ENCODE measurements at places on chromosomes 2 and 18. TPM values are rescaled to one million over a fixed set of nuclear protein-coding genes. Genes with fewer than 3 reads are reported as not detected.

GPR45 gene
- total RNA-seq, result not detected

C2orf92 gene
- 17.4 TPM for total RNA-seq

AQP12B gene
- total RNA-seq, result not detected

DNA sequence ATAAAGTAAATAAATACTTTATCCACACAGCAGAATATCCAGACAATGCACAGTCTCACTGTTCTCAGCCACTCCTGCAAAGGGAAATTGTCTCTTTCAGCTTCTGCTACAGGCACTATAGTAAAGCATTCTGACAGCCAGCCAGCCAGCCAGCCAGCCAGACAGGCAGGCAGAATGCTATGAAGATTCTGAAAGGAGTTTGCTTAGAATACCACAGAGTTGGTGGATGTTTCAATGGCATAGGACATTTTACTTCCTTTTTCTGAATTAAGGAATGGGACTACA lies 116.1 kb upstream of the CYP26B1 start:
- H3K27me3 ChIP-seq, result no peaks in the 10 kb centered on the region
- DNase-seq, result no peak
- H3K27ac ChIP-seq, result no peak overlapping the region
- H3K4me1 ChIP-seq, result peaks cover 18% of the 10 kb centered on the region
- H3K4me3 ChIP-seq, result no peak overlapping the region

DNA sequence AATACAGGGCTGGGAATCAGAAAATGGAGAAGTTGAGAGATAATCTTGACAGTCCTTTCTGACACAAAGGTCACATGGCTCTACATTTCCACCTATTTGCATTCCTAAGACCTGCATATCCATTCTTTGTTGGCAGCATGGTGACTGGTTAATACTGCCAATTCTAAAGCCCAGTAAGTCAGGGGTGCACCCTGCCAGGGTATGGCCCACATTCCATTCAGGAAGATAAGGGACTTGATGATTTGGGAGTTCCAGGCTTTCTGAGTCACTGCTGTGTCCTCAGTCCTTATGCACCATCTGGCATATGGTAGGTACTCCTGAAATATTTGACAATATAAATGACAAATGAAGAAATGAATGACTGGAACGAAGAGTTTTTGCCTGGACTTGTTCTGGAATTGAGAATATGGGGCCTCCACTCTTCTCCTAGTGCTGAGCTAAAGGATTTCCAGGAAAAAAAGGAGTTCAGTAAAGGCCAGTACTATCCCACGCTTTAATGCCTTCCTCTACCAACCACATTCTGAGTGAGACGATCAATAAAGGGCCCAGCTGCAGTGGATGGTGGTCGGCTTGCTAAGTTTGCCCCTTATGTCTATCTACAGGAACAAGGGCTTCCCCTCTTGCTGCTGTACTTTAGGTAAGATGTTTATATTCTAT lies 31.7 kb upstream of the EIF2AK3 start:
- H3K36me3 ChIP-seq, result no peaks in the 10 kb centered on the region
- H3K4me1 ChIP-seq, result peaks cover 2% of the 10 kb centered on the region
- H3K4me3 ChIP-seq, result no peak overlapping the region
- peak overlapping the region; percentile 29 for H3K27ac ChIP-seq

GRCh38 chr2:151730262-151730975 lies 3.9 kb downstream of the NEB start:
- H3K4me3 ChIP-seq, result no peak overlapping the region
- H3K36me3 ChIP-seq, result no peaks in the 10 kb centered on the region
- H3K27ac ChIP-seq, result no peak overlapping the region

- peaks cover 44% of the 10 kb centered on the region for H3K27me3 ChIP-seq
- H3K36me3 ChIP-seq, result no peaks in the 10 kb centered on the region
- H3K4me3 ChIP-seq, result peak overlapping the region; percentile 15
- peak; percentile 66 for DNase-seq
Observed at GRCh38 chr18:11654736-11655605, 34.1 kb upstream of the GNAL start.
